ENCODE measurements at places on chromosomes 12 and 14.

DNA sequence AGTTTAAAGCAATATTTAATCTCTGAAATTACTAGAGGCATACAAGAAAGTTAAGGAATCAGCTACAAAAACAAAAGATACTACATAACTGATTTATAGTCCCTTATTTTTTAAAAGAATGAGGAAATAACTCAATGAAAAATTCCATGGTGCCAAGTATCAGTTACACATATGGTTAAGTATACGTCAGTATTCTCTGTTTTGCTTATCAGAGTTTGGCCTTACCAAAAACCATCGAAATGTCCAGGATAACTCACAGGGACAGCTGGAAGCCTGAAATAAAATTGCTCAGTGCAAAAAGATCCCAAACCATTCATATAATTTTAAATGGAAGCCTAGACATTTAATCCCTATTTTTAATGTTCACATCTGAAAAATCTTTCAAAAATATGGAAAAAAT is 3.6 kb downstream of the CFL2 start:
- DNase-seq: no peak

DNA sequence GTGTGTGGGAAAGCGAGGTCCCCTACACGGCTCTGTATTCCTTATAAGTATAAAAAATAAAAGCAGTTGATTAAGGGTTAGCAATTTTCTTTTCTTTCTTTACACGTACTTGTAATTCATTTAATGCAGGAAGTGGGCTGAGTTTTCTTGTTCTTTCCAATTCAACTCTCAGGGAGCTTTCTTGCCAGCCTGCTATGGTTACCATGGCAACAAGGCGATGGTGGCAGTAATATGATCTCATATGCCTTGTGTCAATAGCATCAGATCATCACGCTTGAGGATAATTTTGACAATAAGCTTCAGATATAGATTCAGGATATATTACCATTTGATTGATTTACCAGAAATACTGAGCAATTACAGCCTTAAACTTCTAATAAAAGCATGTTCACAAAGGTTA is 466.5 kb downstream of the APAF1 start:
- DNase-seq: no peak

DNA sequence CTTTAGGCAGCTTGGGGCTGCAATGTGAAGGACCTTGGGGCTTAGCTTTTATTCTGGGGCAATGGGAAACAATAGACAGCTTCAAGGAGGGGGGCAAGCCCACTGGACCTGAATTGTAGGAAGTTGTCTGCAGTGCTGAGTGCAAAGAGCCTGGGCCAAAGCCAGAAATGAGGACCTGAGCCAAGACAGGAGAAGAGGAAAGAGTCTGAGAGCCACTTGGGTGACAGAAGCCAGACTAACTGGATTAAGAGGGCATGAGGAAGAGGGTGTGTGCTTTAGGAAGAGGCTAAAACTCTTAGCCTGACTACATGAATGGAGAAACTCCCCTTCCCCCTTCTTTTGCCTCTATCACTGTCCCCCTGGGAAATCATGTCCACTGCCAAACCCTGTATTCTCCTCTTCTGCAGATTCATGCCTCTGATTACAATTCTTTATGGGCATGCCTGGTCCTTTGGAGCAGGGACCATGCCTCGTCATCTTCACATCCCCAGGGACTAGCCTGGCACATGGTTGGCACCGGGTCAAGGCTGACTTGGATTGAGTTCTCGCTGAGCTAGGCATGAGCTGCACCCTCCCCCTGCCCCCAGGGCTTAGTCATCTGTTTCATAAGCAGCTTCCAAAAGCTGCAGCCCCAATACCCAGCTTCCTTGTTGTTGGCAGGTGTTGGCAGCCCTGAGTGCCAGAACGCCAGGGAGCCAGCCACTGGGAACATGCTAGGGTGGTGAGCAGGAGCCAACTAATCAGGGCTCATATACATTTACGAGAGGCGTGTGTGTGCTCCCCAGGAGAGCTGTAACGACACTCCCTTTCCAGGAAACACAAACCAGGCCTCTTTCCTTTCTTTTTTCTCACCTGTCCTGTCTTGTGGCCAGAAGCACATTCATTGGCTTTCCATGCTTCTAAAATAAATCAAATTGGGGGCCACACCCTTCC is 27.7 kb upstream of the JDP2 start:
- DNase-seq: no peak

DNA sequence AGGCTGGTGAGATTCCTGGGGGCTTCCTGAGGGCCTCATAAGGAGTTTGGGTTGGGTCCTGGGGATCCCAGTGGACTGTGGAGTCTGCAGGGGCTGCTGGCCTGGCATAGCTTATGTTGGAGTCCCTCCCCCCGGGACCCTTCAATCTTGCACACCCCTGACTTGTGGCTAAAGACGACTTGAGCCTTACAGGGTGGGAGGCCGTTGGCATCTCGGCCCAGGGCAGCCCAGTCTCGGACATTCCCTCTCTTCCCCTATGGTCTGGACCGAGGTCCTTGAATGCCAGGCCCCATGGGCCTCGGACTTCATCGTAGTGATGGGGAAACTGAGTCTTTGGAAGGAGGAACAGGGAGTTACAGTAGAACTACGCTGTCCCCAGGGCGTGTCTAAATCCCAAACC is 12.5 kb downstream of the RTL1 start:
- DNase-seq: no peak

DNA sequence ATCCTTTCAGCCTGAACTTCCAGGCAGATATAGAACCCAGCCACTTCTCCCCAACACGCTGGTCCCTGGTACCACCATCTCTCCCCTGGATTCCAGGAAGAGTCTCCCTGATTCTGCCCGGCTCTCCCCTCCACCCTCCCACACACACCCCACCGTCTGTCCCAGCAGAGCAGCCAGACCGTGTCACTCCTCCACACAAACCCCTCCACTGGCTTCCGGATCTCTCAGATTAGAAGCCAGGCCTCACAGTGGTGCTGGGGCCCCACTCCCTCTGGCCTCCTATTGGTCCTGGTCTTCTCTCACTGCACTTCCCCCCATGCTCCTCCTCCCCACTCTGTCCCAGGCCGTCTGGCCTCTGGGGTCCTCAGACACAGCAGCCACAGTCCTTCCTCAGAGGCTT is 52.4 kb upstream of the CDKN3 start:
- no peak for DNase-seq

DNA sequence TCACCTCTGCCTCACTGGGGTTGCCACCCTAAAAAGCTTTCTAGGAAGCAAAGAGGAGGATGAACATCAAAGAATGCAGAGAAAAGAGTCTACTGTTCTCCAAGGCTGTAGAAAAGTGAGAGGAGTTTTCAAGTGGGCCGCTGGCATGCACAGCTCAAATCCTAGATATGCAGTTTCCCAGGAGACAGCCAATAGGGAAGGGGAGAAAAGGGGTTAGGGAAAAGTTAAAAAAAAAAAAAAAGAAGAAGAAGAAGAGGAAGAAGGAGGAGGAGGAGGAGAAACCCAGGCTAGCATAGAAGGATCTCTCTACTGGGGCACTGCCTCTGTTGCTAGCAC is 682 bp downstream of the BATF start:
- DNase-seq: no peak

DNA sequence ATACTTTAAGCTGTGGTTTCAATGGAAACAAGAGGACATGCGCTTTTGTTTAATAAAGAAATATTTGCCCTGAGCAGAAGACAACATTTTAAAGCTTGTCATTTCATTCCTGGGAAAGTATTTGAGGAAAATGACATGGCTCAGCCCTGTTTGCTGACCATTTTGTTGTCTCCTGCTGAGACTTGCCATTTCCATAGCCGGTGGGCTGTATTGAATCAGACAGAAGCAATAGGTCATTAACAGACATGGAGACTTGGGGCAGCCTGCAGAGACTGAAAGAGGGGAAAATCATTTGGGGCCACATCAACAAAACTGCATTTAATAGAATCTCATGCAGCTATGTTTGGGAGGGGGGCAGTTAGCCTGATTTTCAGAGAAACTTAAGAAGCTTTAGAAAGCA is 443.0 kb downstream of the NPAS3 start:
- DNase-seq: no peak

GRCh38 chr12:50723865-50724264 is 40.0 kb upstream of the ATF1 start:
- DNase-seq: no peak

GRCh38 chr14:39186941-39187525 is 12.0 kb downstream of the PNN start:
- no peak for DNase-seq

DNA sequence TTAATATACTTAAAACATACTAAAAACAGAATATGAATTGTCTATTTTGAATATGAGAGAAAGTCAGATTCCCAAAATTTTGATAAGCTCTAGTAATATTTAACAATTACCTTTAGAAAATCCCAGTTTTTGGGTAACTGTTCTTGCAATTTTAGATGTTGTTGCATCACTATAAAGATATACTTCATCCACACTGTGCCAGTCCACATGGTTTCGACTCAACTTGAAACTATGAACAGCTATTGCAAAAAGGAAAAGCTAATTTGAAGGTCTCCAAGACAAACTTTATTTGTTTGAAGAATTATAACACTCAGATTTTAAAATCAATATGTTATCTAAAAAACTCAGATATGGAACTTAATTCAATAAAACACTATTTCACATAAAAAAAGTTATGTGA is 59.9 kb downstream of the DDHD1 start:
- no peak for DNase-seq

DNA sequence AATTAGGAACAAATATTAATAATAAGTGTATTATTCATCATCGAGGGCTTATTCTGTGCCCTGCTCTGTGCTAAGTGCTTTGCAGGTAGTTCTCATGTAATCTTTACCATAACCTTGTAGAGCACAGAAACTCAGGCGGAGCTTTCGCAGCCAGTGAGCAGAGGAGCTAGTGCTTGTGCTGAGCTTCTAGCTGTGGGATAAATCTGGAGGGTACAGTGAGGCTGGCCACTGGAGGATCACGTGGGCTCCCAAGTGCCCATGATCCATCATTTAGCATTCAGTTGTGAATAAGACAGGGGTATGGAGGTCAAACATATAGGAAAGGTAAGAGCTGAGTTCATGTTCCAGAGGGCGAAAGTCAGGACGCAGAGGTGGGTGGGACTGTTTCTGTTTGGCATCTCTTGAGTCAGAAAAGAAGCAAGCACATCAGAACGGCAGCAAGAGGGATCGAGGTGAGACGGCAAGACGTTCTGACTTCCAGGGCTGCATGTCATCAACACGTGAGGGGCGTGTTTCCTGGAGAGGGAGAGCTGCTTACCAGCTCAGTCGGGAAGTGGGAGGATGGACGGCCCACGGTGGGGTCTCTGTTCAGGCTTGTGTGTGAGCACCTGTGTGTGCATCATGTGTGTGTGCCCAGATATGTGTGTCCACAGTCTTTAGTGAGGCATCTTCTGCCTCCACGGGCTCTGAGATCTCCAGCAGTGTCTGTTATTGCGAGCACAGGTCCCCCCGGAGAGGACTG is 16.8 kb upstream of the KRT80 start:
- DNase-seq: no peak

DNA sequence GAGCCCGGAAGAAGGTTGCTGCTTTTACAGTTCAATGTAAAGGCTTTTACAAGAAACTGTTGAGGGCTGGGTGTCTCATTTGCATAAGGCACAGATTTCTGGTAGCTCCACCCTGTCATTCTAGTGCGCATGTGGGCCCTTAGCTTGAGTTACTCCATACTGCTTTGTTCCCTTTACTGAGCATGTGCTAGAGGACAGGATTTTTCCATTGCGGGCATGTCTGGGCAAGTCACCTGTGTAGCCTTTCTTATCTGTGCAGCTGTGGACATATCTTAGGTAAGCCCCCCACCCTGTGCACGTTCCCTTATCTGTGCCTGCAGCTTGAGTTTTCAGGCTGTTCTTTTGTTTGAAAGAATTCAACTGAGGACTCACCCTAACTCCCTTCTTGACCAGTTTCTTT is 56.2 kb upstream of the ARHGAP5 start:
- DNase-seq: no peak

DNA sequence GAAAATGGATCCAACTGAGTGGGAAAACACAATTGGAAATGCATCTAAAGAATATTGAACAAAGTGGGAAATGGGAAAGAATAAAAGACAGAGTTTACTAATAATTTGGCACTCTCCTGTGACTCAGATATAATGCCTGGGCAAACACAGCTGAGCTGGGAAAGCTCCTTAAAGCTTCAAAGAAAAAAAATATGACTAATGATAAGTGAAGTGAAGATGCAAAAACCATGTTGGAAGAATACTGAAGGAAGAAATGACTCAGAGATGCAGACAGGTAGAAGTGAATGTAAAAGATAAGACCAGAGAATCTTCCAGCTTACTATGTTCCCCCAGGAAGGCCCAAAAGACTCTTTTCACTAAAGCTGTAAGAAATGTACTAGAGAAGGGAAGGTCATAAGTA is 62.4 kb upstream of the FOXG1 start:
- DNase-seq: no peak

GRCh38 chr14:23034498-23035302 is at the start of gene PSMB5:
PSMB5 (minus strand) TSS chr14:23034900; CDS start chr14:23034881, 19 bp downstream.
- peak; percentile 73 for DNase-seq

DNA sequence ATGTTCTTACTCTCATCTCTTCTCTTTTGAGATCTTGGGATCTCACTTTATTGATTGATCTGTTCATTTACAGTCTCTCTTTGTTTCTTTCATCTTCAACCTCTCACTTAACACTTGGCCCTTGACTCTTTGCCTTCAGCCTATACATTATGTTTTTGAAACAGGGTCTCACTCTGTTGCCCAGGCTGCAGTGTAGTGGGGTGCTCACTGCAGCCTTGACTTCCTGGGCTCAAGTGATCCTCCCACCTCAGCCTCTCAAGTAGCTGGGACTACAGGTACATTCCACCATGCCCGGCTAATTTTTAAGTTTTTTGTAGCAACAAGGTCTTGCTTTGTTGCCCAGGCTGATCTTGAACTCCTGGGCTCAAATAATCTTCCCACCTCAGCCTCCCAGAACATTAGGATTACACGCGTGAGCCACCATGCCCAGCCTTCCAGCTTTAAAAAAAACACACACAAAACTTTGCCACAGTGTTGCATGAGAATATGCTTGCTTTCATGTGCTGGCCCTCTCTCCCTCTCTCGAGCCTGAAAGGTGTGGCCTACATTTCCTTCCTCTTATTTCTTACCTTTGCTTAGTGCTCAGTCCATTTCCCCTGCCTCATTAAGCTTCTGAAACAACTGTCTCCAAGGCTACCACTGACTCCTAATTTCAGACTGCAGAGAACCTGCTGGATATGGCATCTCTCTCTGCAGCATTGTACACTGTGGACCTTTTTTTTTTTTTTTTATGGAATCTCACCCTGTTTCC is 9.9 kb downstream of the DIP2B start:
- DNase-seq: no peak

GRCh38 chr12:98402091-98402490 is 113.3 kb upstream of the TMPO start:
- DNase-seq: no peak

DNA sequence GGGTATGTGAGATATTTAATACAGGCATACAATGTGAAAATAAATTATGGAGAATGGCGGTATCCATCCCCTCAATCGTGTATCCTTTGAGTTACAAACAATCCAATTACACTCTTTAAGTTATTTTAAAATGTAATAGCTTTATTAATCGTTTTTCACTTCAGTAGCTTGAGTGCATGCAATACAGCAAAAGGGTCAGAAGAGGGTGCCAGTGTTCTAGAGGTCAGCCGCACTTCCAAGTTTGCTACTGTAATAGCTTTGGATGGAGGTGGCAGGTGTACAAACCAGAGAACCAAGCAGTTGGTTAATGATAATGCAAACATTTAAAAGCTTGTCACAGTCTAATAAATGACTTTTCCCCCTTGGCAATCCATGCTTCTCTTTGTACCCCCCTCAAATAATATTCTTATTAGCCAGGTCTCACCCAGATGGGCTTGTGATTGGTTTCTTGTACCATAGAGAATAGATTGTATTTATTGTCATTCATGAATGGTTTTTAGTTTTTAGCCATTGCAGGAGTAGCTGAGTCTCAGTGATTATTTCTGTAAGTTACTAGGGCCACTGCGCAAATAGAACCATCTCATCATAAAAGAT is 127.0 kb downstream of the ERC1 start:
- DNase-seq: peak; percentile 56
